ENCODE measurements at places on chromosomes 1 and 21.
A peak's percentile ranks its signal among the peaks of the same experiment; 100 is the strongest.

DNA sequence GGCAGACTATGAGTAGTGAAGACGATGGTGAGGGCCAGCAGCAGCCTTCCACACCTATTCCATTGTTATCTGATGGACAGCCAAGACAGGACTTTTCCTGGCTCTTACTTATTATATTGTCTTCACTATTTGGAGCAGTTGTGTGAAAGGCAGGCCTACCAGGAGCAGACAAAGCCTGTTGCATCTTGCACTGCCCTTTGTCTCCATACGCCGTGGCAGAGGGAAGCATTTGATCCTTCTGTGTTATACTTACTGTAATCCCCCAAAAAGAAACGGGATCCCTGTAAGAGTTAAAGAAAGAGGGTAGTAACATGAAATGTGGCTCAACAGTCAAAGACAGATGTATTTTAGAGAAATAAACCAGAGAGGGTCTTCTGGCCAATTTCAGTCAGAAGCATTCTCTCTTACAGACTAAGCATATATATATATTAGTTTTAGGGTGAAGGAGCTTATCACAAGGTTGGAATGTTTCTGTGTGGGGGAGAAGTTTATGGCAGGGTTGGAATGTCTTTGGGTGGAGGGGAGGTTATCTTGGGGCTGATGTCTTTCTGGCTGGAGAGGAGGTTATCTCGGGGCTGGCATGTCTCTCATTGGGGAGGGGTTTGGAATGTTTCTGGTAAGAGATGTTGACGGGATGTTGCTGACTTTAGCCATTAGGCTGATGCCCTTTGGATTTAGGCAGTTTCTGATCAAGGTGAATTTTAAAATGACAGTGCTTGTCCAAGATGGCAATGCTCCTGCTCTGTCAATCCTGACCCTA lies 23.4 kb upstream of the HSD3B1 start:
- DNase-seq, result peak; percentile 9

GRCh38 chr1:15680131-15680530 lies 4.0 kb upstream of the PLEKHM2 start:
- DNase-seq, result peak; percentile 59

DNA sequence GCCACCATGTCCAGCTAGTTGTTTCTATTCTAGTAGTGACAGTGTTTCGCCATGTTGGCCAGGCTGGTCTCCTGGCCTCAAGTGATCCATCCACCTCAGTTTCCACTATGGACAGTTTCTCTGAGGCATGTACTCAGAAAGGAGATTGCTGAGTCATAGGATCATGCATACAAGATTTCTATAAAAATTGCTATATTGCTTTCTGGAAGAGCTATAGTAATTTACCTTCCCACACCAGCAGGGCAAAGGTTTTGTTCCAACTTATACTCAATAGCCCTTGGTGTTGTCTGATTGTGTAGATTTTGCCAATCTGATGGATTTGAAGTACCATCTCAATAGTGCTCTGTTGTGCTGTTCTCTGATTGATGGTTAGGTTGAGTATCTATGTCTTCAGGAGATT lies 15.6 kb upstream of the ATP1A1 start:
- DNase-seq, result no peak

- peak; percentile 91 for DNase-seq
These were observed 41.4 kb downstream of the TMCO4 start for GRCh38 chr1:19758227-19758830.

- DNase-seq, result no peak
These were observed 41.4 kb downstream of the MTARC1 start for GRCh38 chr1:220828179-220828490.
